ENCODE measurements at places on chromosomes 4 and X. TPM values are rescaled to one million over a fixed set of nuclear protein-coding genes. Genes with fewer than 3 reads are reported as not detected.

The GAB3 gene
- 2.4 TPM for polyA plus RNA-seq

- no peak for DNase-seq
Observed at GRCh38 chrX:107747596-107748161, 27.9 kb downstream of the TSC22D3 start.

GRCh38 chr4:173014113-173014558 lies 154.5 kb upstream of the GALNT7 start:
- DNase-seq = no peak

The TMEM271 gene
- polyA plus RNA-seq = not detected

- DNase-seq = no peak
Observed at GRCh38 chr4:171812333-171812664, 905 bp upstream of the GALNTL6 start.

GRCh38 chr4:158051401-158052235 lies 121.2 kb downstream of the GASK1B start:
- no peak for DNase-seq

The RHOH gene
- 0.56 TPM for polyA plus RNA-seq

GRCh38 chrX:53256446-53257041 lies 24.8 kb downstream of the IQSEC2 start:
- DNase-seq = no peak

GRCh38 chrX:15511563-15511962 lies 11.0 kb downstream of the BMX start:
- no peak for DNase-seq

GRCh38 chr4:6333301-6334202 lies 63.9 kb downstream of the WFS1 start:
- no peak for DNase-seq

- DNase-seq = no peak
Observed at GRCh38 chr4:81667539-81667938, 195.8 kb upstream of the RASGEF1B start.

DNA sequence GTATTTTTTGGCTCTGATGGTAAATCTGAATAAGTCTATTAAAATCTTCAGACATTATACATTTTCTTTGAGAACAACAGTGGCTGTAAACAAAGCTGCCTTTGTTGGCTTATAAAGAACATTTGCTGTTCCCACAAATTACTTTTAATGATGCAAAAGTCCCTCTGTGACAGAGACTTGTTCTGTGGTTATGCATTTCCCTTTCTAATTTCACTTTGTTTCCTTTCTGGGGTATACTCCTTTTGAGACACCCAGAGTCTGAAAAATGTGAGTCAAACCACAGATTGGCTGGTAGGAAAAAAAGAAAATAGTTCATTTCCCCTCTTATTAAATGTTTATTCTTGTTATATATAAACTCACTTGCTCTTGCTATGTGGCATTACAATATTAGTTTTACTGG lies 402.4 kb downstream of the PACRGL start:
- DNase-seq = no peak

GRCh38 chr4:62006108-62006507 lies 806.0 kb downstream of the ADGRL3 start:
- DNase-seq = no peak

The PNMA6A gene
- polyA plus RNA-seq = 9.2 TPM

DNA sequence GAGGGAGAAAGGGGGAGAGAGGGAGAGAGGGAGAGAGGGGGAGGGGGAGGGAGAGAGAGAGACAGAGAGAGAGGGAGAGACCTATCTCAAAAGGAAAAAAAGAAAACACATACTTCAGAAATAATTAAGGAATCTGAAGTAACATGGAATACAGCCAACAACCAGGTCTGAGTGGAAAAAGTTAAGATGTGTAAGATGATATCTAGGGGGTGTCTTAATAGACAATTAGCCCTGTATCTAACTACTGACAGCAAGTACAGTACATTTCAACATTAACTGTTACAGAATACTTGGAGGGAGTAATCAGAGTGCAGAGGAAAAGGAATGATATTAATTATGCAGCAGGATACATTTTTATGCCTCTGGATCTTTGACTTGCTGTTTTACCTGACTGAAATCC lies 22.4 kb downstream of the NUP54 start:
- DNase-seq = no peak

The ETNPPL gene
- polyA plus RNA-seq = 0.24 TPM

The AMOT gene
- polyA plus RNA-seq = 74.8 TPM

DNA sequence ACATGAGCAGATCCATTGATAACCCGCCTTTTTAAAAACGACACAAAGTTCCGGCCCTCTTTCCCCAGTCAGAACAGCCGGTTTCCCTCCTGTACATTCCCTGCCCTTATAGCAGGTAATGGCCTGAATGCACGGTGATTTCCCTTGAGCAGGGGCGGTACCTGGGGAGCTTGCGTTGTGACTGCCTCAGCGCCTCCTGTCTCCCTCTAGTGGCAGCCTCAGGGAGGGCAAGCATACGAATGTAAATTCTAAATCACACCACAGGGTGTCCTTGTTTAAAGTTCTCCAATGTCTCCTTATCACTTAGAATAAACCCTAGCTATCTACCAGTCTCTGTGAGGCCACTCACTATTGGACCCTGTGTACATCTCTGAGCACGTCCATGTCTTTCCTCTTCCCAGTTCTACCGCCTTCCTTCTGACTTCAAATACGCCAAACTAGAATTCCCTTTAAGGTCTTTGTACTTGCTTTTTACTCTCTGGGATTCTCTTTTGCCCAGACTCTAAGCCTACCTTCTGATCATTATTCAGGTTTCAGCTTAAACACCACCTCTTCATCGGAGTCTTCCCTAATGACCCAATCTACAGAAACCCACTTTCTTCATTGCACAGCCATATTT lies 18.4 kb upstream of the LDB2 start:
- no peak for DNase-seq

GRCh38 chrX:20664774-20665173 lies 398.1 kb upstream of the RPS6KA3 start:
- no peak for DNase-seq

GRCh38 chr4:98639523-98639922 lies 18.9 kb downstream of the TSPAN5 start:
- DNase-seq = no peak

- DNase-seq = no peak
Observed at GRCh38 chrX:73446831-73447230, at the start of gene CDX4. Gene CDX4, plus strand, starts transcription at chrX:73447053. Its CDS starts 201 bp downstream, at chrX:73447254.

- DNase-seq = no peak
Observed at GRCh38 chr4:106603471-106603870, 234.9 kb upstream of the GIMD1 start.

DNA sequence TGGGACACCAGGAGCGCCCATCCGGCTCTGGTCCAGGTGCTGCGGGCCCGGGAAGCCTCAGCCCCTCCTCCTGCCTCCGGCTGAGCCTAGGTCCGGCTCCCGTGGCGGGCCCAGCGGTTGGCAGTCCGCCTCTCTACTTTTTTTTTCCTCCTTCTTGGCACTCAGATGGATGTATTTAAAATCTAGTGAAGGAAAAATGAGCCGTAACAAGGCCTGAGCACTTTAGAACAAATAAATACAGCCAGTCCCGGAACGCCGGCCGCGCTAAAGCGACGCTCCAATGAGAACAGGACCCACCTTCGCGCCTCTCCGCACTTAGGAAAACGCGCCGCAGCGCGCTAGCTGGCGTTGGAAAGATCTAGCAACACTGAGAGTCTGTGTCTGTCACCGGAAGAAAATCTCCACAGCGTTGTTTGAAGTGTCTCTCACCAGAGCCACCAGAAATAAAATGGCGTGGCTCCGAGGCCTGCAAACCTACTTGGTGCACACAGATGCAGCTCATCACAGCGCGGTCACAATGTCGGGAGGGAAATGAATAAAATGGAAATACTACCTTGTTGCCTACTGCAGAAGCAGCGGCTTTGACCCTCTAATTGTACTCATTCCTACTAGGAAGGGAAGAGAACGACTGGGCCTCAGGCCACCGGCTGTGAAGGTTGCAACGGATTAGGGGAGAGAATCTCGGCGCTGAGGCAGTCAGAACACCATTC lies 4.7 kb downstream of the NEUROG2 start:
- DNase-seq = no peak

The CT55 gene
- polyA plus RNA-seq = 0.45 TPM

GRCh38 chr4:118388606-118389005 lies 35.8 kb upstream of the PRSS12 start:
- no peak for DNase-seq

DNA sequence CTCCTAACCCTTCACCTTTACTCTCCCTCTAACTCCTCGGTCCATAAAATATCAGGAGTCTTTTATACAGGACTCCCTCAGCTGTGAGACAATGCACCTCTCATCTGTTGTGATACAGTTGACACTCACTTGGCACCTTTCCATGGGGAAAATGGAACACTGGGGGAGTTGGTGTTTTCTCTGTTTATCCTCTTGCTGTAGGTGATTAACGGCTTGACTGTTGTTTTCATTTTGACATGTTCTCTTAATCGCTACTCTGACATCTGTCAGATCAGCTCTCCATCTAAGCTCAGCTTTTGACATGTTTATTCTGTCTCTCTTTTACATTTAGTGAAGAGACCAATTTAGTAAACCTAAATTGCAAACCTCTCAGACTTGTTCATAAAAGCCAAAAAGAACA lies 604.8 kb downstream of the TRAM1L1 start:
- DNase-seq = no peak

DNA sequence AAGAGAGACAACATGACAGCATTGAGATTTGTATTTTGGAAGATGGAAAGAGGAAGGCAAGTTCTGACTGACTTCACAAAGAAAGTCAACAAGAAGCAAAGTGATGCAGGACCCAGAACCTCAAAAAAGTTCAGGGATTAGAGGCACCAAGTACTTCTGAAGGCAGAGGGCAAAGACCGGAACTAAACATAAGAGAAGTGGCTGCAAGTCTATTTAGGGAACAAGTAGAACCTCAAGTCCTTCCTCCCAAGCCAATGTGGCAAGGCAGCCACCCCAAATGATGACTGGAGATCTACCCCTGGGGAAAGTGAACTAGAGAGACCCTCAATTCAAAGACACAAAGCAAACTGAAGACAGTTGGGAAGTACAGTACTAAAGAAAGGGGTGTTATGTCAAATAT lies 46.6 kb downstream of the SLC39A8 start:
- DNase-seq = no peak

The ADGRG4 gene
- polyA plus RNA-seq = not detected

GRCh38 chrX:67587946-67588624 lies 44.3 kb downstream of the AR start:
- no peak for DNase-seq

The PAGE4 gene
- polyA plus RNA-seq = 1.5 TPM

- DNase-seq = no peak
Observed at GRCh38 chrX:95290455-95290854, 1394.2 kb upstream of the DIAPH2 start.

The GPR119 gene
- polyA plus RNA-seq = not detected

The DCAF12L2 gene
- polyA plus RNA-seq = 3.1 TPM

The MAGED4 gene
- 36.8 TPM for polyA plus RNA-seq

DNA sequence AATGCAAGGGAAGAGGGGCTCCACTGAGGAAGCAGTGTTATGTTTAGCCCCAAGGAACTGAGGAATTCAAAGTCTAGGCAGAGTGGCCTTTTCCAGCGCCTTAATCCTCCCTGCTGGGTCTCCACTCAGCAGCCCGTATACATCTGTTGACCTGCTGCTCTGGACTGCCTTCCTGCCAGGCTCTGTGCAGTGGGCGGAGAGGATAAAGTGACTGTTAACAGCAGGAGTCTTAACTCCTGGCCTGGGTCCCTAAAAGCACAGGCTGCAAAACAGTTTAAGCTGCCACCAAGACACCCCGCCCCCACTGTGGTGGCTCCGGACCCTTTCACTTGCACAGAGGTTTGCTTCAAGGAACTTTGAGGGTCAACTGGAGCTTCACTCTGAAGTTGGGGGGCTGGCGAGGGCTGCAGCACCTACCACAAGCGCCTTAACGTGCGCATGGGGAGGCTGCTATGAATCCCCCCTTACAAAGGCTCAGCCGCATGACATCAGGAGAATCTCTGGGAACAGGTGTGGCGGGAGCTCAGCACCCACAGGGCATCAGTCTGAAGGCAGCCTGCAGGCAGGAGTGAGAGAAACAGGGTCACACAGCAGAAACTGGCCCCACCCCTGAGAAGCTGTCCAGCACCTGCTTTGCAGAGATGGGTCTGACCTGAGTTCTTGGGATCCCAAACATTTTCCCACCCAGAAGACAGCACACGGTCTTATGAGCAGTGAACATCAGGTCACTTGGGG lies 358.2 kb upstream of the GATB start:
- DNase-seq = no peak

The CCDC149 gene
- polyA plus RNA-seq = 17.9 TPM

The SSX4 gene
- polyA plus RNA-seq = not detected

DNA sequence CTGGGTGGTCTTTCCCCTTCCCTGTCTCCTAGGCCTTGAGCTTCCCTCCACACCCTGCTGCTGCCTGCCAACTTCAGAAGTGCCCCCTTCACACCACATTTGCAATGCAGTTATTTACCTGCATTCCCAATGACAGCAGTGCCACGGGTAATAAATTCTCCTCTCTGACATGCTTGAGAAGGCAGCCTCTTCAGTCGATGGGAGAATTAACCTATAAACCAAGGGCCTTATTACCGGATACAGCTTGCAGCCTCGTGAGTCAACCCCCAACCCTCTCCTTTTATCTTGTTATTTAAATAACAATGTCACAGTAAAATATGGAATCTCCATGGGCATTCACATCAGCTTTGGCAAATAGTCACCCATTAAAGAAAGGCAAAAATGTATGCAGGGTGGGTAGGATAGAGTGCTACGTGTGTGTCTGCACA lies 34.7 kb upstream of the LGI2 start:
- DNase-seq = peak; percentile 74

DNA sequence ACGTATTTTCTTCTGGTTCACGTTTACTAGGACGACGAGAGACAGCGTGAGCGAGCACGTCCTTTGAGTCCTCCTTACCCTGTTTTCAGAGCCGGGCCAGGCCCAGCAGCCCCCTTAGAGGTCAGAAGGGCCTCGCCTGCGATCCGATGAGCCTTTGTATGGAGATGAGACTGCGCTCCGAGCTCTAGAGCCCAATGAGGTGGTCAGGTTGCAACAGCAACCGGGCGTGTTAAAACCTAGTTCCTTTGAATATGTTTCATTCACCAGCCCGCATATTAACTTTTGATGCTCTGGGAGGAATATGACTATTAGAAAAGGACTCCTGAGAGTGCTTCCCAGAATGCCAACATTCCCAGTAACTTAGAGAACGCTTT lies 55.6 kb upstream of the TADA2B start:
- DNase-seq = no peak

- DNase-seq = no peak
Observed at GRCh38 chrX:83658731-83659130, 150.6 kb downstream of the POU3F4 start.

The GATA1 gene
- polyA plus RNA-seq = 1.0 TPM

The PABPC1L2A gene
- polyA plus RNA-seq = not detected

DNA sequence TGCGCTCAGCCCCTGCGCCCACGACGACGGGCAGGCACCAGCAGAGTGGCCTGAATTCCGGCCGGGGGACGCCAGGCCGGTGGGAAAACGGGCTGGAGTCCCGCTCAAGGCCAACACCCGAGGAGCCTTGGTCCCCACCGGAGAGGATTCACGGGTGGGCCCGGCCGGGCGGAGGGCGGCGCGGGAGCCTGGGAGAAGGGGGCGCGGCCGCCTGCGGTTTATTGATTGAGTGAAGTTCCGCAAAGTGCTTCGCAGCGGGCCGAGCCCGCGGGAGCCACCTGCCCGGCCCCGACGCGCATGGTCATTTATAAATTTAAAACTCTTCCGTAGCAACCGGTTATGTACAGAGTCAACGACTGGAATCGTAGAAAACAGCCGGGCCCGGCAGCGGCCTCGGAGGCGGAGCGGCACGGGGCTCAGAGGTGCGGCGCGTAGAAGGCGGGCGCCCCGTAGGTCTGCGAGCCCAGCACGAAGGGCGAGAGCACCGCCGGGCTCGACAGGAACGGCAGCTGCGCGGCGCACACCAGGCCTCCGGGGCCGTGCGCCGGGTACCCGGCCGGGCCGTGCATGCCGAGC lies 3.6 kb downstream of the NKX1-1 start:
- DNase-seq = no peak

Measured in right renal pelvis (tissue), 4 donors.